Breast epithelium (tissue), 4 donors: ENCODE measurements at places on chromosomes 16 and 17.

GRCh38 chr17:27956601-27957445, 63.7 kb upstream of the LYRM9 start:
- peak; percentile 57 for DNase-seq

DNA sequence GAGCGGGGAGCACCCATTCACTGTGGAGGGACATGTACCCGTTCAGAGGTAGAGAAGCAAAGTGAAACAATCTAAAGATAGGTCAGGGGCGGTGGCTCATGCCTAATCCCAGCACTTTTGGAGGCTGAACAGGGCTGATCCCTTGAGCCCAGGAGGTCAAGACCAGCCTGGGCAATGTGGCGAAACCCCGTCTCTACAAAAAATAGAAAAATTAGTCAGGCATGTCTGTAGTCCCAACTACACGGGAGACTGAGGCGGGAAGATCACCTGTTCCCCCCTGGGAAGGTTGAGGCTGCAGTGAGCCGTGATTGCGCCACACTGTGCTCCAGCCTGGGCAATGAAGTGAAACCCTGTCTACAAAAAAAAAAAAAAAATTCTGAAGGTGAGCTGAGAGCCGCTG, 21.7 kb downstream of the MYL4 start:
- no peak for DNase-seq

DNA sequence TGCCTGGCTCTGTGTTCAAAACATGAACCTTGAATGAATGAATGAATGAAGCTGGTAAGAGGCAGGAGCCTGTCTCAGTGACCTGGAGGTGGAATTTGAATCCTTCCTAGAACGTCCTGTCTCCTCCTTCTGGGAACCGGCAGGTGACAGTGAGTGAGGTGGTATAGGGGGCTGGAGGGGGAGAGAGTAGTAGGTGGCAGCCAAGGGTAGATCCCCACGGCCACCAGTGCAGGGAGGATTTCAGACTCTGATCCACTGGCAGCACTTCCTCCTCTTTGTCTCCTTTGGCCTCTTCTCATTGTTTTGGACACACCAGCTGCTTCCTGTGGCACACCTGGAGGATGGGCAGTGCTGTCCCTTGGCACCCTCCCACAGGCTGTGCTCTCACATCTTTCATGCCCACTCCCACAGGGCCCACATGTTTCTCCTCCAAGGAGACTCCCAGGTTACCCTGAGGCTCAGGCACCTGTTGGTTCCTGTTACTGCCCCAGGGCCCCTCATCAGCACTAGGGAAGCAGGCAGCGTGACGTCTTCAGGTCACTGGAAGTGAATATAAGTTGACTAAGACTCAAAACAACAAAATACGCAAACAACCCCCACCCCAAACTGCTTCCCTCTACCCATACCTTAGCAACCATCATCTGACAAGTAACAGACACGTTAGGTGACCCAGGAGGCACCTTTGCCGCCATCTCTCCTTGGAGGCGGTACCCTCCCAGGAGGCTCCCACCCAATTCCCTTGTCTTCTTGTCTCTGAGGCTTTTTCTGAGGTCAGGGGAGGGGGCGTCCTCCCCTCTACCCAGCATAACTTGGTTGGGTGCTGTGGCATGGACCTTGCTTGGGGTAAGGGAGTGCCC, 84.6 kb downstream of the N4BP1 start:
- no peak for DNase-seq

- DNase-seq, result peak; percentile 76
These were observed 30.8 kb downstream of the USP10 start for GRCh38 chr16:84730406-84731106.
